ENCODE measurements at places on chromosomes 16 and 17.

DNA sequence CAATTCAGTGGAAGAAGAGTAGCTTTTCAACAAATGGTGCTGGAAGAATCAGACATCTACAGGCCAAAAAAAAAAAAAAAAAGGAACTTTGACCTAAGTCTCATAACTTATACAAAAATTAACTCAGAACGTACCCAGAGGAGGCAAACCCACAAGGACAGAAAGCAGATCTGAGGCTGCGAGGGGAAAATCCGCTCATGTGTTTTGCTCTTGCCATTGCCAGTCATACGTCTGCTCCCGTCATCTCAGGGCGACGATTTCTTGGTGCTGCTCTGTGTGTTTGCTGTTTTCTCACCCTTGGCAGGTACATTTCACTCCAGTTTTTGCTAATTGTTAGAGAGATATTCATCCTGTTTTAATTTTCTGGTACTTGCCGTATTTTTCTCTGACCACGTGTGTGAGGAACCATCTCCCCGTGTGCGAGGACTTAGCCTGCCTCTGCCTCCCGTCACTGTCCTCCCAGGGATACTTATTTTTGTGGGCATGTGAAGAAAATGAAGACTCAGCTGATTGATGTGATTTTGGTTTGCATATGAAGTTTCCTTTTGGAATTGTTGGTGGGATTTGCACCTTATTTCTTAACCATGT is 33.4 kb upstream of the ACSF3 start:
- peak; percentile 22 for DNase-seq

GRCh38 chr17:74928786-74929185 is 4.7 kb downstream of the OTOP2 start:
- no peak for DNase-seq

DNA sequence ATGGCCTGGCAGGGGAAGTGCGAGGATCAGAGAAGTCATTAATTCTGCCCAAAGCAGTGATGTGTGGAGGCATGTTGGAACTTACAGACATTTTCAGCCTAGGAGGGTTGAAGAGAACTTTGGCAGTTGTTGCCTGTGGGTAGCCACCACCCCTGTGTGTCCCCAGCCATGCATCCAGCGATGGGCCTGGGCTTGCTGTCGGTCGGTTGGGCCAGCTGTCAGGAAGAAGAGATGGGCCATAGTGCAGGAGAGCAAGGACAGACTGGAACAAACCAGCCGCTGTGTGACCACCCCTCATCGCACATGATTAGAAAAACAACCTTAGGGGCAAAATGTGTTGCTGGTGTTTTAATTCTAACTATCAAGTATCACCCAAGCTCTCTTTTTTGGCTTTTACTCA is 173.7 kb downstream of the CNTNAP4 start:
- DNase-seq: no peak

DNA sequence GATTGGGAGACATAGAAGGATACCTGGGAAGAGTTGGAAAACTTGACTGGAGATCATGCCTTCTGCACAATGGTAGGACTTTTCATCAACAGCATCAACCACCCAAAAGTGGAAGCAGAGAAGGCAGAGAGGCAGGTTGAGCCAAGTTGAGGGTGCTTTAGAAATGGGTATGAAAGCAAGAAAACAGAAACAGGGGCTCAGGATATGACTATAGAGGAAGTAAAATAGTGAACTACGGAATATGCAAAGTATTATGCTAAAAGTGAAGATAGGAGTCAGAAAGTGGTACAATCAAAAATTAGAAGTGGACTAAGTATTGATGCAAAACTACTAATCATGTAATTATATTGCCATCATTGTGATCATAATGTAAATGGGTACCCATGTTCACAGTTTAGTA is 16.1 kb upstream of the ARHGAP44 start:
- no peak for DNase-seq

DNA sequence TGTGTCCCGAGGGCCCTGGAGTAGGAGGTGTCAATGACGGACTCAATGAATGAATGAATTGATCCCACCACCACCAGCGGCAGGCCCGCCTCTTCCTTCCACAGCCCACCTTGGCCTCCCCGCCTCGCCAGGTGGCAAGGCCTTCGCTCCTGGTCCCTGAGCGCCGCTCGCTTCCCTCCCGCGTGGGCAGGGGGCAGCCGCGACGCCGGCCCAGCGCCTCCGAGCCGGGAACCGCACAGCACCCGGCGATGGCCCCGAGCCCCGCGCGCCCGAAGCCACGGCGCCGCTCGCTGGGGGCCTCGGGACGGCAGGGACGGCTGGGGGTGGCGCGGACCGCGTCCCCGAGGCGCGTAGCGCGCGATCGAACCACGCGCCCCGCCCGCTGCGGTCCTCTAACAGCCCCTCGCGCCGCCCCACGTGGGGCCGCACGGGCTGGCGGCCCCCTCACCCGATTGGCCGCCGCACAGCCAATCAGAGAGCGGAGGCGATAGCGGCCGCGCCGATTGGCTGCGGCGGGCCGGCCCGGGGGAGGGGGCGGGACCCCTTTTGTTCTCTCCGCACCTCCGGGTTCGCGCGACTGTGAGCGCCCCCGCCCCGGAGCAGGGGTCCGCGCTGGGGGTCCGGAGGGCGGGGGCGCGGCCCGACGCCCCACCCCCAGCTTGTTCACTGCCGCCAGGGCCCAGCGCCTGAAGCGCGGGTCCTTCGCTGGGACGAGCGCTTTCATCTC is 31.4 kb downstream of the ACTG1 start:
- peak; percentile 64 for DNase-seq

GRCh38 chr16:84718-85406 is 6.8 kb downstream of the MPG start:
- DNase-seq: peak; percentile 74

GRCh38 chr16:17461951-17462729 is 8.6 kb downstream of the XYLT1 start:
- no peak for DNase-seq

GRCh38 chr16:72234387-72234786 is 62.4 kb upstream of the PMFBP1 start:
- no peak for DNase-seq

- no peak for DNase-seq
Measured at GRCh38 chr16:4918781-4919251, 18.1 kb downstream of the PPL start.

DNA sequence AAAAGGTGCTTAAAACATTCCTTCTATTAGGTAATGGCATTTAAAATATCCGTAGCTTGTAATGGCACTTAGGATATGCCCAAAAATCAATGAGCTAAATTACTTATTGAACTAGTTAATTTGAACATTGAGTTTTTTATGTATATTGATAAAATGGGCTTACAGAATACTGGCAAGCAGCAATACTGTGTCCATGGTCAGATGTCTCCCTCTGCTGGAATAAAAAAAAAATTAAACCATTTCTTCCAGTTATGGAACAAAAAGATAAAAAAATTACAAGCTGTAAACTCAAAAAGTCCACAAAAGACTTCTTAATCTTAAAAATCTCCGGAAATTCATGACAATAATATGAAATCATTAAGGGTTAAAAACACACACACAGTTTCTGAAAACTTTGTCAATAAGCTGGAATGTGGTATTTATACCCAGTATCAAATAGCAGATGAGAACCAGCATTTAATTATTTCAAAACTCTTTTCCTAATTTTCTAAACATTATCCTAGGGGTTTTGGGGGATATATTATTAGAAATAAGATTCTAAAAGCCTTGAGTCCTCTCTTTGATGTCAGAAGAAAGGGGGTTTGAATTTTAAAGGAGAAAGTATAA is 21.5 kb upstream of the PSMD7 start:
- DNase-seq: no peak

DNA sequence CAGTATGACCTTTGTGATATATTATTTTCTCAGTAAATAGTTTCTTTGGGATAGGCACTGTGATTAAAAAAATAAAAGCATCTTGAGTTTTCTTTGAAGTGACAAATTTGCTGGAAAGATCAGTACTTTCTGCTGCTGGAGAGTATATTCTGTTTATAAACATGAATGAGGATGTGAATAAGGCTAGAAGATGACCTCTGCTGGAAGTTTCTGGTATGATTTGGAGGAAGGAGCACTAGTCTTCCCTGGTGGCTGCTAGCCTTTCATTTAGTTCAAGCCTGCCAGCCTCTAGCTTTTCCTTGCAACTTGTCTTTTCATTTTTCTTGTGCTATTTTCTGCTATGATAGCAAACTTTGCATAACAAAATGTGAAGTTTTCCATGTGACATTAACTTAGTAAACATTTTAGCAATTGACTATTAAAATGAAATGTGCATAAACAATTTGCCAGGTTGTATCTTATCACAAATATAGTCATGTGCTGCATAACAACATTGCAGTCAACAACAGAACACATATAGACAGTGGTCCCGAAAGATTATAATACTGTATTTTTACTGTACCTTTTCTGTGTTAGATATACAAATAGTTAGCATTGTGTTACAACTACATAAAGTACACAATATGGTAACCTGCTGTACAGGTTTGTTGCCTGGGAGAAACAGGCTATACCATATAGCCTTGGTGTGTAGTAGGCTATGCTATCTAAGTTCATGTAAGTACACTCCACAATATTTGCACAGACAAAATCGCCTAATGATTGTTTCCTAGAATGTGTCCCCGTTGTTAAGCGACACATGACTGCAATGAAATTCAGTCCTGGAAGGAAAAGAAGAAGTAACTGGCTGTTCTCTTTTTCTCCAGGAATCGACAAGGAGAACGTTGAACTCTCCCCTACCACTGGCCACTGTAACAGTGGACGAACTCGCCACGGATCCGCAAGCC is 18.1 kb upstream of the RAB11FIP4 start:
- DNase-seq: no peak

GRCh38 chr16:10189861-10190390 is 7.7 kb upstream of the GRIN2A start:
- DNase-seq: no peak

DNA sequence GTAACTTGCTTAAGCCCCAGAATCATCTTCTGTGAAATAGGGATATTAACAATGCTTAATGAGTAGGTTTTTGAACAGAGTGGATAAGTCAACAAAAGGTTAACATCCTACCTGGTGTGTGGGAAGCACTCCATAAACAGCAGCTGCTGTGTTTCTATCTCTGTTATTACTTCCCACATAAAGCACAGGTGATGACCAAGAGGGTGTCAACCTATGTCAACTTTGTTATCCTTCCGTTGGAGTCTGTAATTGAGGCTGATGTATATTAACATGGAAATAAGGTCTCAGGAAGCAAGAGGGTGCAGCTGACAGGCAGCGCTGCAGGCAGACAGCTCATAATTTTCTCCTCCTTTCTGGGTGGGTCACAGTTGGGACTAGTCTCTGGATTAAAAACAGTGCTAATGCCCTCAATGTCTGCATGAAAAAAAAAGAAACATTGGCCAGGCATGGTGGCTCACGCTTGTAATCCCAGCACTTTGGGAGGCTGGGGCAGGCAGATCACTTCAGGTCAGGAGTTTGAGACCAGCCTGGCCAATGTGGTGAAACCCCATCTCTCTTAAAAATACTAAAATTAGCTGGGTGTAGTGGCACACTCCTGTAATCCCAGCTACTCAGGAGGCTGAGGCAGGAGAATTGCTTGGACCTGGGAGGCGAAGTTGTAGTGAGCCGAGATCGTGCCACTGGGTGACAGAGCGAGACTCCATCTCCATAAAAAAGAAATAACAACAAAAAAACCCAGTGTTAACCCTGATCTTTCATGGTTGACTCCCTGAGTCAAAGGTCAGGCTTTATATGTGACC is 269.6 kb downstream of the SNX29 start:
- DNase-seq: no peak

DNA sequence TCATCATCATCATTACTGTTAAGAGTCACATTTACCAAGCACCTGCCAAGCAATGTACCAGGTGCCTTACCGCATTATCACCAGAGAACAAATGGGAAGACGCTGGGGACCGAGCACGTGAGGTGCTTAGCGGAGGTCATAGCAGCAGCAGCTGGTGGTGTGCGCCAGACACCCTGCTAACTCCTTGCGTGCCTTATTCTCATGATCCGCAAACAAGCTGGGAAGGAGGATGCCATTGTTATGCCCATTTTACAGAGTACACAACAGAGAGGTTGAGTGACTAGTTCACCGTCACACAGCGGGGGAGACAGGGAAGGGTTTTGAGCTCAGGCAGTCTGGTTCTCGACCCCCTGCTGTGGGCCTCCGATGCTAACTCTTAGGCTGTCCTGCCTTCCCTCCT is 7.3 kb downstream of the ATP2A3 start:
- no peak for DNase-seq

DNA sequence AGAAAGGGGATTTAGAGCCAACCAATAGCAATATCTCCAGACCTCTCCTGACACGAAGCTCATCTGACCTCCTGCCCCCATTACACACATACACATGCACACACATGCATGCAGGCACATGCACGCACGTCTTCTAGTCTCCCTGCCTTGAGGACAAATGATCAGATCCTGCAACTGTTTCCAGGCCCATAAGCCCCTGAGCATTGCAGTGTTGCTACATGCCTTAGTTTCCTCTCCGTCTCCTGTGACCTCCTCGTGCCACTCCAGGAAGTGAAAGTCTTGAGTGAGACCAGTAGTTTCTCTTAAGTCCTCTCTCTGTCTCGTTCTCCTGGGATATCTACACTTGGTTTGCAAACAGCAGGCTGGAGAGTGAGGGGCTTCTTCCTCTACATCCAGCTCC is 8.2 kb downstream of the CIITA start:
- no peak for DNase-seq

DNA sequence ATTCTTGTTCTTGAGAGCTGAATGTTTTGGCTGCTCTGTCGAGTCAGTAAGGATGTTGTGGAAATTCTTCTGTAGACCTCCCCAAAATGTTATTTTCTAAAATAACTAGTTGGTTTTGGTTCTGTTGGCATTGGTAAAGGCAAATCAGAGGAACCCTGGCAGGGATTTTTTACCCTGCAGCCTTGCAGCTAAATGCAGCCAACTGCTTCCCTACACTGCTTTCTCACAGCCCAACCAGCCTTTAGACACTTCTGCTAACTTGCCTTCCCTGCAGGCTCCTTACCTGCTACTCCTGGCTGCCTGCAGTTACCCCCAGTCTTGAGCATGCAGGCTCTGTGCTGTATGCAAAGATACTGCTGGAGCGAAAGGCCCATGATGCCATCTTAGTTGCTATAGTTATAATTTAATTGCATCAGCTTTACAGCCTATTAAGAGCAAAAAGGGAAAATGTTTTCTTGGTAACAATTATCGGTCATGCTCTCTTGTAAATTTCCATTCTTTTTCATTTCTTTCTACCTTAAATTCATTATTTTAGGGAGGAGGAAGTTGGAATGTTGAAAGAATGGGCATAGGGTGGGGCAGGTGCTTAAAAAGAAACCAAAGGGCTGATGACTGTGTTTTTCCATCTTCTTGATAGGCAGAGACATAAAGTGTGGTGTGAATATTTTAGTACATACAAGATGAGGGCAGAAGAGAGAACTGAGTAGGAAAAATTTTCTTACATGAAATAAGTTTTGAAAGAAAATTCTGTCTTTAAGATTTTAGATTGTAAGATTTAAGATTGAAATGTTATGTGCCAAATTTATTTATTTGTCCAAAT is 20.0 kb downstream of the NUP93 start:
- no peak for DNase-seq

Data from activated CD4-positive, alpha-beta T cell treated with anti-CD3 and anti-CD28 coated beads for 48 hours (primary cell).